AG09309 (cell line): ENCODE measurements at places on chromosomes 7 and 10.
A peak's percentile ranks its signal among the peaks of the same experiment; 100 is the strongest.

DNA sequence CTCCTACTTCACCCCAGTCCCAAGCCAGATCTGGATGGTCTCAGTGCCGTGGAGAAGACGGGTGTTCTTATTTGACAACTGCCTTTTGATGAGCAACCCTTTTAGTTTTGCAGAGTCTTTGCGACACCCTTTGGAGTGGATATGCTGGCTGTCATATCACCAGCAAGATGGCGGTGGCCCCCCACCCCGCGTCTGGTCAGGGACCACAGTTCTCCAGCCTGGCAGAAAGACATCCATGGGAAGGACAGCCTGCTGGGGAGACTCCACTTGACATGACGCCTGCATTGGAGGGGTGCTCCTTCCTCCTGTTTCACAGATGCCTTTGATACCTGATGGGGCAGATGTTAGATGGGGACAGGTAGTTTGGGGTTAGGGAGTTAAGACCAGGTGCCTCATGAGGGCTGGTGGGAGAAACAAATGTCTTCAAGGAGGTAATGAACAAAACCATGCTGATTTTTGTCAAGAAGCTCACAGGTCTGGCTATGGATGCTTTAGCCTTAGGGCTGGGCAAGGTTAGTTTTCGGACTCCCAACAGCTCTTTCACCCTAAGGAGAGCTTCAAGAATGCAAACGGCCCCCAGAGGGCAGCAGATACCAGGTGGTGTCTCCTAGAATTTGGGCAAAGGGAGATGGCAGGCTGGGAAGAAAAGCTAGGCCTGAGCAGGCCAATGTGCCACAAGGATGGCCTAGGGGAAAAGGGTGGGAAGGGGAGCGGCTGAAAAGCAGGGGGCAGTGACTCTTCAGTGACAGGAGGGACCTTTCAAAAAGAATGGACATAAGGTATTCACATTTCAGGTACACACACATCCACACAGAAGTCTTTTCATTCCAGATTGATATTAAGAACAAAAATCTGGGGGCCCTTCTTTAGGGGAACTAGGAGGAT is 95.2 kb downstream of the CLEC2L start:
- DNase-seq, result no peak

DNA sequence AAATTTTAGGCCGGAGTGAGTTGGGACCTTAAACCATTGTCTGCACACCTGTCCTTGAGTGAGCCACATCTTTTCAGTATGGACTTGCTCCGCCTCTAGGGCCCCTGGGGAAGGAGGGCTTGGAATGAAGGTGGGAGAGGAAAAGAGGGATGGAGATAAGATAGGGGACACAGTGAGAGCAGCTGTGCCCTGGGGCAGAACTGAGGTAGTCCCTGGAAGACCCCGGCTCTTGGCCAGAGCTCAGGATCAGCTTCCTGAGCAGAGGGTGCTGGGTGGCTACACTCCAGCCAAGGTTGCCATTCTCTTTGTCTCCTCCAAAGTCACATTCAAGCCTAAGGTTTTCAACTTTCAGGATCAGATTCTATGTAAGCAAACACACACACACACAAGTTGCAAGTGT is 82.0 kb downstream of the MKI67 start:
- no peak for DNase-seq

DNA sequence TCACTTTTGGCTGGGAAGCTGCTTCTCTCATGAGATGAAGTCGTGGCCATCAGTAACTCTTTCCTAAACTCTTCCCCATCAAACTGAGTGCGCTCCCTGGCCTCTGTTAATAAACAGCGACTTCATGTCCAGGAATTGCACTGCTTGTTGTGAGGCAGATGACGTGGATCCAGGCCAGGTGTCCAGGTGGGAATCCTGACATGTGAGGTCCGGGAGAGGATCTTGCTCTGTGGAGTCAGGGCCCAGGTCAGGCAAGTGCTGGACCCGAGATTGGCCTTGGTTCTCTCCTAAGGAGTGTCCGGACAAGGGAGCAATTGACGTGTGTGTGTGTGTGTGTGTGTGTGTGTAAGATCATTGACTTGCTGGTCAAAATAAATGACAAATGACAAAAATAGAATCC is 362.7 kb downstream of the GLRX3 start:
- DNase-seq, result no peak

DNA sequence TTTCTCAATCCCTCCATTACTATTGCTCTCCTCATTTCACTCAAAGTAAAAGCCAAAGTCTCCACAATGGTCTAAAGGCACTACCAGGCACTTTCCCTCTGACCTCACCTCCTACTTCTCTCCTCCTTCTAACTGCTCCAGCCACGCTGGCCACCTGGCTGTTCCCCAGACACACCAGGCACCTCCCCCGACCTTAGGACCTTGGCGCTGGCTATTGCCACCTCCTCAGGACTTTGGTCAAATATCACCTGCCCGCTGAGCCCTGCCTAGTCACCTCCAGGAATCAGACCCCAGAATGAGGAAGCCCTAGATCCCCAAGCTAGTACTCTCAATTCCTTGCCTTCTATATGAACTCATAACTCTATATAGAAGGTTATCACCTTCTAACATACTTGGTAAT is 66.2 kb upstream of the STEAP1B start:
- no peak for DNase-seq

DNA sequence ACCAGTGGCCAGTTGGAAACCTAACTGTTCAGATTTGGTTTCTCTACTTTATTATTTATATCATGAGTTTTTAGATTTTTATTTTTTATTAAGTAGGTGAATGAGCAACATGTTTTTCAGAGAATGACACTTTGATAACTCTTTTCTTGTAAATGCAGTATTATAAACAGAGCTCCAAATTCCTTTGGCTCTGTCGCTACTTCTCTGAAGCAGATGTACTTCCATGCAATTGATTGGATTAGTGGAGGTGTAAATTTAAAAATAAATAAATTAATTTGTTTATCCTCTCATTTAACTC is 34.3 kb upstream of the ICA1 start:
- no peak for DNase-seq

GRCh38 chr7:117424090-117424829 is 3.0 kb downstream of the ASZ1 start:
- no peak for DNase-seq

GRCh38 chr7:45122975-45123860 is 11.7 kb upstream of the TBRG4 start:
- no peak for DNase-seq

- no peak for DNase-seq
Observed at GRCh38 chr10:71324743-71325142, 5.7 kb downstream of the SLC29A3 start.

GRCh38 chr10:111824128-111824527 is 359.4 kb downstream of the GPAM start:
- no peak for DNase-seq

GRCh38 chr7:139830292-139830691 is 1.2 kb downstream of the TBXAS1 start:
- DNase-seq, result no peak

DNA sequence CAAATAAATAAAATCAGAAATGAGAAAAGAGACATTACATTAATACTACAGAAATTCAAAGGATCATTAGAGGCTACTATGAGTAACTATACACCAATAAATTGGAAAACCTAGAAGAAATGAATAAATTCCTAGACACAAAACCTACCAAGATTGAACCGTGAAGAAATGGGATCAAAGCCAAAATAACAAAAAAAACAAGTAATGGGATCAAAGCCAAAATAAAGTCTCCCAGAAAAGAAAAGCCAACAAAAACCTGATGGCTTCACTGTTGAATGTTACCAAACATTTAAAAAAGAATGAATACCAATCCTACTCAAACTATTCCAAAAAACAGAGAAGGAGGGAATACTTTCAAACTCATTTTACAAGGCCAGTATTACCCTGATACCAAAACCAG is 20.0 kb downstream of the GSDME start:
- no peak for DNase-seq

- no peak for DNase-seq
Observed at GRCh38 chr10:71838264-71839211, 12.5 kb downstream of the PSAP start.

DNA sequence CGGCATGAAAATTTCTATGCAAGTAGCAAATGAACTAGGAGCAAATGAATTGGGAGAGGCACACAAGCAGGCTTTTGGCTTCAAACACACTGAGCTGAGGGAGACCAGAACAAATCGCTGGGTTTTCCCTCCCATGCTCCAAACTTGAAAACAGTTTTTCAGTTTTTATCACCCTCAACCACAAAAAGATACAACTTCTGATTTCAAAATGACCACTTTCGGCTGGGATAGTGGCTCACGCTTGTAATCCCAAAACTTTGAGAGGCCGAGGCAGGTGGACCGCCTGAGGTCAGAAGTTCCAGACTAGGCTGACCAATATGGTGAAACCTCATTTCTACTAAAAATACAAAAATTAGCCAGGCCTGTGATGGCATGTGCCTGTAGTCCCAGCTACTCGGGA is 9.0 kb upstream of the CHUK start:
- DNase-seq, result no peak

- DNase-seq, result no peak
Observed at GRCh38 chr7:148155000-148155399, 435.6 kb upstream of the C7orf33 start.

DNA sequence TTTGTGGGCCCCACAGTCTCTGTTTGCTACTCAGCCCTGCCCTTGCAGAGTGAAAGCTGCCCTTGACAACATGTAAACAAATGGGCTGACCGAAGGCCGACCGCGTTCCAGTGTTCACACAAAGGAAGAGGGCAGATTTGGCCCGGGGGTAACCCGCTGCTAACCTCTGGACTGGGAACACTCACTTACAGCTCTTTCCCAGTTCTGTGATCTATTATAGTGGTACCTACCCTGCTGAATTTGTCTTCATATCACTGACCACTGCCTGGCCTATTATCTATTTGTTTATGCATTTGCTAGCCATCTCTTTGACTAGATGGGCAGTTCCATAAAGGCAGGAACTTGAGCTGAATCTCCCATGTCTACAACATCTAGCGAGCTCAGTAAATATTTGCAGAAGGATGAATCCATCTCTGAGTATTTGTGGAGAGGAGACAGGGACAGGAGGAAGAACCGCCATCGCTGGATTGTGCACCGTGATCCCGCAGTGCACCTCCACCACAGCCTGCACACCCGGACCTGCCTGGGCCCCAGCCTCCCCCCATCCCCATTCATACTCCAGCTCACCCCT is 15.2 kb downstream of the SLC29A3 start:
- no peak for DNase-seq

GRCh38 chr7:69736126-69736810 is 138.0 kb downstream of the AUTS2 start:
- DNase-seq, result no peak

GRCh38 chr10:95935429-95935828 is 27.7 kb downstream of the CC2D2B start:
- DNase-seq, result no peak

GRCh38 chr10:120571266-120571665 is 114.2 kb downstream of the PLPP4 start:
- no peak for DNase-seq

- DNase-seq, result no peak
Observed at GRCh38 chr7:55072251-55072650, 53.4 kb downstream of the EGFR start.

GRCh38 chr7:108451296-108451848 is 4.9 kb downstream of the NRCAM start:
- no peak for DNase-seq

DNA sequence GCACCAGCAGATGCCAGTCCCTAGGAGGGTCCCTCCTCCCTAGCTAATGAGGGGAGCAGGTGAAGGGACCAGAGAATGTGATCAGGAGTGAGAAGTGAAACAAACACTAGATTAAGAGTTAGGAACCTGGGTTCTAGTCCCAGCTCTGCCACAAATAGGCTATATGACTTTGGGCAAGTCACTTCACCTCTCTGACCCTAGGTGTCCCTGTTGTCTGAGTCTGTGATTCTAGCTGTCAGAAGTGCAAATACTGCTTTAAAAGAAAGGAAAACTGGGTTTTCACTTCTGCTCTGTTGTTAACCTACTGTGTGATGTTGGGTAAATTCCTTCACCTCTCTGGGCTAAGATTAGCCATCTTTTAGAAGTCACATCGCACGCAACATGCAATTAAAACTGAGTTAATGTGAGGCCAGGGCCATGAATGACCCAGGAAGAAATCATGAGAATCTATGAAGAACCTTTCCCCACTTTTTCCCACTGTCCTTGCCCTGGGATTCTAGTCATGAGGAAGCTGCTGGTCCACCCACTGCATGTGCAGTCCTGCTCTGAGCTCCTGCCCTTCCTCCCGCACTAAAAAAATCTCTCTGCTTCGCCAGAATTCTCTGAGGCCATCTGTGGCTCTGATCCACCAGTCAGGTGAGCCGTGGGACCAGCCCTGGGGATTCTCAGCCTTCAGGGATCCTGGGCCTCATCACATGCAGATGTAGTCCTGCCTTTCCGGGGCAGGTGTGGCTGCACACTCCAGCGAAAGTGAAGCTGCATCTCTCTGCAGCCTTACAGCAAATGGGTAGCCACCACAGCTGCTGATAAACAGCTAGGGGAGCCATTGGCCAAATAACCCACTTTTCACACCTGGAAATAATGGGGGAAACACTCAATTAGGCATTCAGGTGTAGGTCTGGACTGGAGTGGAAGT is 181.7 kb downstream of the PLXNA4 start:
- DNase-seq, result no peak

DNA sequence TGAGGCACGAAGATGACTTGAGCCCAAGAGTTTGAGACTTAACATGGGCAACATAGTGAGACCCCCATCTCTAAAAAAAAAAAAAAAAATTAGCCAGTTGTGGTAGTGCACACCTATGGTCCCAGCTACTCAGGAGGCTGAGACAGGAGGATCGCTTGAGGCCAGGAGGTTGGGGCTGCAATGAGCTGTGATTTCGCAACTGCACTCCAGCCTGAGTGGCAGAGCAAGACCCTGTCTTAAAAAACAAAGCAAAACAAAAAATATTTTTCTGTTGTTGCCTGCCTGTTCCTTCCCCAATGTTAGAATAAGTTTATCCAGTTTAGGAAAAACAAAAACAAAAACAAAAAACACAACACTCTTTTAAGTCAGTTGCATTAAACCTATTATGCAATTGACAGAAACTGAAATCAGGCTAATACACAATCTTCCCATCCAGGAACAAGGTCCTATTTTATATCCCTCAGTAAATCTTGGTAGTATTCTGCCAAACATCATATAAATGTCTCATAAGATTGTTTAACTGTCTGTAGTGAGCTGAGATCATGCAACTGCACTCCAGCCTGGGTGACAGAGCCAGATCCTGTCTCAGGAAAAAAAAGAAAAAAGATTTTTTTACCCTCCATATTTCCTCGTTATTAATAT is 4.9 kb downstream of the PILRA start:
- DNase-seq, result peak; percentile 11
